ENCODE measurements at places on chromosomes 7 and 10.

GRCh38 chr7:130935564-130936157 lies 201.7 kb upstream of the KLF14 start:
- no peak for DNase-seq

- no peak for DNase-seq
Measured at GRCh38 chr7:23742051-23742450, 32.0 kb downstream of the STK31 start.

- no peak for DNase-seq
Measured at GRCh38 chr7:12031638-12032037, 179.5 kb upstream of the TMEM106B start.

DNA sequence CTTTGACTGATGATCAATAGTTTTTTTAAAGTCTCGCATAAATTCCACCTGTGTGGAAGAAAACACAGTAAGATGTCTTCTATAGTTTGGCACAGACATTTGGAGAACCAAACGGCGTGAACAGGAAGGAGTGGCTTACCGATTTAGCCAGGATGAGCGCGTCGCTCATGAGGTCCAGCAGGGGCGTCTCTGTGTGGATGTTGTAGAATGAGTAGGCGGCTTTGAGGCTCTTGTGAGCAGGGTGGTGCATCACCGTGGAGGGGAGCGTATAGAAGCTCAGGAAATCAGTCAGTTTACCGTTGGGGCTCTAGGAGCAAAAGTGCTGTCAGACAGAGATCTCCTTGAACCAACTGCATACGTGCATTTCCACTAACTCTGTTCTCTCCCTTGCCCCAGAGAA lies 15.5 kb downstream of the RPP38 start:
- DNase-seq, result no peak

DNA sequence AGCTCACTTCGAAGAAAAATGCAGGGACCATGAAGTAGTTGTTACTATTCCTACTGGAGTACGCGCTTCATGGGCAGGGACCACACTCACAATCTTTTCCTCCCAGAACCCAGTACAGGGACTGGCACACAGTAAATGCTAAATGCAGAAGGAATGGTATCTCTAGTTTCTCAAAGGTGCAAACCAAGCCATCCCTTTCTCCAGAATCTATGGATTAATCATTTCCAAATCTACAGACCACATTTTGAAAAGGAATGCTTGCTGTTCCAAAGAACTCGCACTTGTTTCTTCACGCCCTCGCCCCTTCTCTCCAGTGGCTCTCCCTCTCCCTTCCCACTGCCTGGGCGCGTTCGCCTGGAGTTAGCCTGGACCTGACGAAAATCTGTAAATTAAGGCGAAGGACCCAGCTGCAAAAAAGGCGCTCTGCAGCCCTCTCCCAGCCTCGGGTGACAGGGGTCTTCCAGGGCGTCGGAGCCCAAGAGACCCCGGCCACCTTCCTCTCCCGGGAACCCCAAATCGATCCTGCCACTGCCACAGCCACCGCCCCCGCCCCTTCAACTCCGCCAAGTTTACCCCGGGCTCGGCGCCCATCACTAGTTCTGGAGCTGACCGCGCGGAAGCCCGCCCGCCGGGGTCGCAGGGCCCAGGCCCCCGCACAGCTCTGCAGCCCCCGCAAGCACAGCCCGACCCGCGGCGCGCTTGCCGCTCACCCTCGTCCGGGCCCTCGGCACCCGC lies 527 bp downstream of the PDIA4 start:
- no peak for DNase-seq

GRCh38 chr10:122642726-122643605 lies 56.7 kb downstream of the C10orf120 start:
- DNase-seq, result no peak

Data from occipital lobe (tissue), 3 donors.